ENCODE measurements at places on chromosomes 3 and 15. TPM values are rescaled to one million over a fixed set of nuclear protein-coding genes. Genes with fewer than 3 reads are reported as not detected.

DNA sequence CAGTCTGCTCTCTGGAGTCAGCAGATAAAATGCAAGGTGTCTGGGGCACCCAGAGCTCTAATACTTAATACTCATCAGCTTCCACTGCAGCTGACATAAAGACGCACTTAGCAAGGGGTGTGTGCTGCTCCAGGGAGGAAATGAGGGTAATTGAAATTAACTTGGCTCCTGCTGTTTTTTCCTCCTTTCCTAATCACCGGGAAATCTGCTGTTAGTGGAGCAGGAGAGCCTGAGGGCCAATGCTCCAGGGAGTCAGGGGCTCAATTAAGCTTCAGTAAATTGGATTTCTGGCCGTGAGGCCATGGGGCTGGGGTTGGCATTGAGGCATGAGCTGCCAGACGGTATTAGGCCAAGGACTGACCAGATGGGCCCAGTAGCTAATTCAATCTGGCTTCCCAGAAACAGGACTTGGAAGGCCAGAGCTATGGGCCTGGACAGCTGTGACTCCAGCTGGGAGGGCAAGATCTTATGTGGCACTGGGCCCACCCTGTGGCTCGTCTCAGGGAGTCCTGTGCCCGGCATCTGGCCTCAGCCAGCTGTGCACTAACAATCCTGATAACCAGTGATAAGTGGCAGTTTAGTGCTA lies 30.7 kb upstream of the CHRNB4 start:
- DNase-seq: no peak

Gene P2RY14
- total RNA-seq: 3.0 TPM

- no peak for DNase-seq
Measured at GRCh38 chr15:57432141-57432741, 55.9 kb downstream of the CGNL1 start.

DNA sequence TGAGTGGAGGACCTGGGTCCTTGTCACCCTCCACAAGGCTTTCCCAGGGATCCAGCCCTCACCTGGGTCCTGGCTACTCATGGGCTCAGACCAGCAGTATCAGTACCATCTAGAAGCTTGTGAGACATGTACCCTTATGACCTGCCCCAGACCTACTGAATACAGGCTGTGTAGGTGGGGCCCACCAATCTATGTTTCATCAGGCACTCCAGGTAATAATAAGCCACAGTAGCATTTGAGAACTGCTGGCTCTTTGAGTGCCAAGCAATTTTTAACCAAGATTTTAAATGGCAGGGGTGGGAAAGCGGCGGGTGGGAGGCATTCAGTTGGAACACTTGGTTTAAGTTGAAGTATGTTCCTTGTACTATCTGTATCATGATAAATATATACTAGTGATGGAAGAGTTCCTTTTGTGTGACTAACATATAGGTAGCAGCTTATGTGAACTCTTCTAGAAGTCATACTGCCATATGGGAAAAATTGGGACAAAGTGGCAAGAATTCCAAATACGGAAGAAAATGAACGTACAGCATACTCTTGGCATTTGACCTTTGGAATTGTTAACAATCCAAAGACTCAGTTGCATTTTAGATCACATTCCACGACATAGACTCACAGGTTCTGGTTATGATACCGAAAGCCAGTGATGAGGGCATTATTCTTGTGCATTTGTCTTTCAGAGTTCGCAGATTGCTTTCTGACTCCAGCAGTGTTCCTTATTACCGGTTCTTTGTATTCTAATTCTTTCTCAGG lies 190.4 kb downstream of the GHSR start:
- no peak for DNase-seq

Gene SAMMSON
- 2.1 TPM for total RNA-seq

GRCh38 chr3:72814308-72814707 lies 33.9 kb downstream of the SHQ1 start:
- no peak for DNase-seq

DNA sequence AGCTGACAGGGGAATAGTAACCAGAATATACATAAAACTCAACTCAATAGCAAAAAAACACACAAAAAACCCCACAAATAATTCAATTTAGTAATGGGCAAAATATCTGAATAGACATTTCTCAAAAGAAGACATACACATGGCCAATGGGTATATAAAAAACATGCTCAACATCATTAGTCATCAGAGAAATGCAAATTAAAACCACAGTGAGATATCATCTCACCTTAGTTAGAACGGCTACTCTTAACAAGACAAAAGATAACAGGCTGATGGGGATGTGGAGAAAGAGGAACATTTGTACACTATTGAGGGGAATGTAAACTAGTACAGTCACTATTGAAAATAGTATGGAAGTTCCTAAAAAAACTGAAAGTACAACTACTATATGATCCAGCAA lies 678.6 kb downstream of the MECOM start:
- no peak for DNase-seq

- no peak for DNase-seq
Measured at GRCh38 chr3:179652447-179653095, at the start of gene USP13. Gene USP13 (plus strand): TSS chr3:179653040. CDS start chr3:179653226, 186 bp downstream.

GRCh38 chr3:16865335-16865734 lies 19.4 kb upstream of the PLCL2 start:
- no peak for DNase-seq

Gene GP9
- total RNA-seq: not detected

- DNase-seq: no peak
Measured at GRCh38 chr3:128266453-128266852, 113.2 kb downstream of the EEFSEC start.

DNA sequence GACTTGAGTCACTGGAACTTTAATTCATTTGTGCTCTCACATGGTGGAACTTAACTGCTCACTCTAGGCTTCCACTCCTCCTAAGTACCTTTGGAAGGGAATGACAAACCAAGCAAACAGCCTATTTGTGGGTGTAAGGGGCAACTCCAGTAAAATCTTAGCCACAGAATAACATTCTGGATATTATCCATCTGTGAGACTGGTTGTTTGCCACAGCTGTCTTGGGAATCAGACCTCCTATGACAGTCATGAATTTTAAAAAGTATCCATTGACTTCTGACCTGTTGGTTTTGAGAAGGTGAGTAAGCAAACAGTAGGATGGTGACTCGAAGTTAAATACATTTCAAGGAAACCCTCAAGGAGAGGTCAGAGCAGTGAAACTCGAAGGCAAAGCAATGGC lies 147.3 kb upstream of the CDIN1 start:
- DNase-seq: no peak

- DNase-seq: no peak
Measured at GRCh38 chr15:76127169-76127568, 67.4 kb downstream of the TMEM266 start.

Gene EFCAB12
- 0.42 TPM for total RNA-seq

DNA sequence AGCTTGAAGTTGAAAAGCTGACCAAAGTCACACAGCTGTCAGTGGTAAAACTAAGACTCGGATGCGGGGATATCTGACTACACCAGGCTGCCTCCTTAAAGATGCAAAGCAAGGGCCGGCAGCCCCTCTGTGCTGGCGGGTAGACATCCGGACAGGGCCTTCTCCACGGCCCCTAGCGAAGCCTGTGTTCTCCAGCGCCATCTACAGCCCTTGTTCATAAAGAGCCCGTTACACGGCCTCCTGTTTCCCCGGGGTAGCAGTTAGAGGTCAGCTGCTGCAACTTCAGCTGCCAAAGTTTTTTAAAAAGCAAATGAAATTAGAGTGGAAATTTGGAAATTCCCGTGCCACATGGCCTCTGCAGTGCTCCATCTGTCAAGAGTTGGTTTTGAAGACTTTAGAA lies 383.0 kb downstream of the TBL1XR1 start:
- DNase-seq: no peak

GRCh38 chr3:165854696-165855095 lies 17.5 kb upstream of the BCHE start:
- DNase-seq: no peak

DNA sequence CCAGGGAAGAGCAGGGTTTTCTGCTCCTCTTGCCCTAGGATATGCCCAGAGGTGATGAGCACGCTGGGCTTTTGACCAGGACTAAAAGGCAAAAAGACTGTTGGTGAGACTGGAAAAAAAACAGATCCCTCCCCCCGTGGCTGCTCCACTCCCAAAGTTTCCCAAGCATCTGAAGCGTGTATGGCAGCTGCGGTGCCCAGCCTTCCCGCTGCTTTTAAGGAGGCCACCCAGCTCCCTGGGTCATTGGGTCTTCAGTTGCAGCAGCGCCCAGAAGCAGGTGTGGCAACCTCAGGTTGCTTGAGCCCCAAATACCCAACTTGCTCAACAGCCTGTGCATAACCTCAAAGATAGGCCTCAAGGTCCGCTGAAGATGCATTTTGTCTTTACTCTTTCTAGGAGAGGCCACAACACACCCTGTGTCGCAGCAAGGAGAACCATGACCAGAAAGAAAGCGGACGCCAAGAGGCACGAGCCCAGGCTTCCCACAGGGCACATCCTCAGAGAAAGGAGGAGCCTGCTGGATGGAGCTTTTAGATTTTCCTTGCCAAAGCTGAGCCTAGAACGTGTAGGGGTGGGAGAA lies 2.0 kb downstream of the SRGAP3 start:
- DNase-seq: no peak

Gene DBR1
- total RNA-seq: 12.5 TPM

GRCh38 chr3:64329037-64329436 lies 103.8 kb upstream of the PRICKLE2 start:
- peak; percentile 55 for DNase-seq

DNA sequence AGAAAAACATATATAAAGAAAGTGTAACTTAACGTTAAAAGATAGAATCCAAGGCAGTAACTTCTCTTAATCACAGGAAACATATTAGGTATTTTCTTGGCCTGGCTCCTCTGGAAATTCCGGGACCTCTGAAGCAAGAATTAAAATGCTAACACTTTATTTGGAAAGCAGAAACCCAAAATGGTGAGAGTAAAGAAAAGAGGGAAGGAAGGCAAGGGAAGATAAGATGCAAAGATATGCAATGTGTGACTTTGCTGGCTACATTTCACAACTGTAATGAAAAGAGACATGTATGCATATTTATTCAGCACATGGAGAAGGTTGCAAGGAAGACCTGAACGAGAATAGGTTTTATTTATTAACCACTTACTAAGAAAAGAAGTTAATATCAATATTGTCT lies 372.5 kb downstream of the TBL1XR1 start:
- no peak for DNase-seq

Gene TEX264
- total RNA-seq: 69.3 TPM

- no peak for DNase-seq
Measured at GRCh38 chr3:7025581-7026300, 164.8 kb downstream of the GRM7 start.

Gene ZPLD1
- total RNA-seq: 0.26 TPM

- DNase-seq: no peak
Measured at GRCh38 chr3:79086514-79086913, 681.3 kb downstream of the ROBO1 start.

DNA sequence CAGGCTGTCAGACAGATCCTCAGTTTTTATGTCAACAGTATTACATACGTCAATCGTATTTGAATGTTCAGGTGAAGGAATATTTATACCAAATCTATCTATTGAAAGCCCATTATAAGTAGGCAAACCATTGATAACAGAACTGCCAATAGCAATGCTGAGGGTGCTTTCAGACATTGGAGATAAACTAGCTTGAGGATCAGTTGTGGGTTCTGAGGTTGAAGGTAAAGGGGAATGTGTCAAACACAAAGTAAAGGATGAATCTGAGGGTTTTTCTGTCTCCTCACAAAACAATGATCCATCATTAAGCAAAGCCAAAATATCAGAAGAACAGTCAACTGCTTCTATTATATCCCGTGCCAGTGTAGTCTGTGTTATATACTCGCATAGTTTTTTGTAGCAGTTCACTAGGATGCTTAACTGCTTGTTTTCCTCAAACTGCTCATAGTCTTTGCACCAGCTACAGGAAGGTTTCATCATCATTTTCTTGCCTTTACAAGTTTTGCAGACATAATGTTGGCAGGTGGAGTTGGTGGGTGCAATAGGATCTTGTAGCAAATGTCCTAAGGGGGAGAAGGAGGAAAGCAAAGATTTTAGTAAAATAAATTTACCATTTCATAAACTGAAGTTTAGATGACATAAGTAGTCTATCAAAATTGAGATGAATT lies 43.8 kb downstream of the MSL2 start:
- DNase-seq: no peak

- no peak for DNase-seq
Measured at GRCh38 chr3:183555541-183556081, at the start of gene KLHL6. Gene KLHL6 (minus strand): TSS chr3:183555706. CDS start chr3:183555653, 53 bp downstream.

Gene EPB42
- total RNA-seq: not detected

- no peak for DNase-seq
Measured at GRCh38 chr3:169668072-169668956, 4.8 kb upstream of the MECOM start.

Gene GATM
- total RNA-seq: 24.2 TPM

GRCh38 chr15:68401496-68402431 lies 30.2 kb downstream of the ITGA11 start:
- peak; percentile 62 for DNase-seq

Gene THRB
- total RNA-seq: 68.6 TPM

GRCh38 chr15:49622561-49622960 lies 1.7 kb downstream of the DTWD1 start:
- no peak for DNase-seq

Gene CACNA2D2
- 0.99 TPM for total RNA-seq

Gene XCR1
- not detected for total RNA-seq

DNA sequence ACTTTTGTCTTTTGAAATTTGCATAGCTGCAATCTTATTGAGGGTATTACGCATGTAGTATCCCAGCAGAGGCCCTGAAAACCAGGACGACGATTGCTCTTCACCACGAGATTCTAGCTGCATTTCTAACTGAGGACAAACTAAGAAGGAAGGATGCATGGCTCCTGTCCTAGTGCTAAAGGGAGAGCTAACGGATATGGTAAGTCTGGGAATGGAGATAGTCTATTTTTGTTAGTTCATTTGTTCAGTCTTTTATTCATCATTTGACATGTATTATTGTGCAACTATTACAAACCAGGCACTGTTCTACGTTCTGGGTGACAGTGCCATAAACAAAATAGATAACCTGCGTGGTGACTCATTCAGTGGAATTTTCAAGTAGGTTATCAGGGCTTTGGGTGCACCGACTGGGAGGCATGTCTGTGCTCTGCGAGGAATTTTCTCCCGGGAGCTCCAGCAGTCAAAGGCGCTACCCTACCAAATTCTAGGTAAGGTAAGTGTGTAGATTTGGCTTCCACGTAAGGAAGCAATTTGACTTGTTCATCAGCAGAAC lies 51.9 kb upstream of the ETV5 start:
- DNase-seq: no peak

Data from esophagus muscularis mucosa (tissue), 4 donors.